Subcutaneous adipose tissue (tissue), 4 donors: ENCODE measurements at places on chromosomes 4 and X. TPM values are rescaled to one million over a fixed set of nuclear protein-coding genes. Genes with fewer than 3 reads are reported as not detected.

The TRO gene
- 6.6 TPM for total RNA-seq

The RPL39 gene
- total RNA-seq, result 5,440 TPM

The NR3C2 gene
- total RNA-seq, result 9.5 TPM

The SERPINA7 gene
- total RNA-seq, result not detected

The UGT2A1 gene
- not detected for total RNA-seq

The RASSF6 gene
- total RNA-seq, result 0.34 TPM

The SPATA18 gene
- total RNA-seq, result 13.7 TPM

The SLC10A6 gene
- 4.4 TPM for total RNA-seq

The PLXNB3 gene
- total RNA-seq, result 8.8 TPM
